ENCODE measurements at places on chromosomes 3 and 15. TPM values are rescaled to one million over a fixed set of nuclear protein-coding genes. Genes with fewer than 3 reads are reported as not detected.

DNA sequence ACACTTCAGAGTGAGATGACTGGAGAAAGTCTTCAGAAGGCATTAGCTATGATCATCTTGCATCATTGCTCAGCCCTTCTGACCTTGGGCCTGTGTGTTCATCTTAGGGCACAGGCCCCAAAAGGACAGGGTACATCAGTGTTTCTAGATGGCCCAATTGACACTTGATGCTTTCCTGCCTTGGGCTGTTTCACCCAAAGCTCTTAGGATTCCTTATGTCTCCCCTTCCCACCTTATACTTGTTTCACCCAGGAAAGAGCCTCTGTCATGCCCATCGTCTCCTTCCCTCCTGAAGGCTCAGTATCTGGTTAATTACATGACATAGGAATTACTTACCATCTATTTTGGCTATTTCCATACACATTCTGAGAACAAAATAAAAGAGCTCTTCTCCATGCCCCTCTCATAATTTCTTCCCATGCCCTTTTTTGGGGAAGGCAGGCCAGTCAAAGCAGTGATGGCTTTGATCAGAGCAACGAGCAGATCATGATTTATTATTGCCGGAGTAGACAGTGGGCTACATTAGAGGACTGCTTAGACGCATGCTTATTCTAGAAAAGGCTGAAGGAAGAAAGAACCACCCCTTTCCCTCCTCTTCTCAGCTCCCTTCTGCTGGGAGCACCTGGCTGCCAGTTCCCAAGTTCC lies 72.9 kb downstream of the GHSR start:
- H3K27ac ChIP-seq: no peak overlapping the region
- no peak for DNase-seq
- H3K4me3 ChIP-seq: no peak overlapping the region
- H3K4me1 ChIP-seq: peaks cover 9% of the 10 kb centered on the region
- H3K36me3 ChIP-seq: peaks cover 28% of the 10 kb centered on the region

Gene CA12
- 25.7 TPM for total RNA-seq

Gene PLSCR5
- total RNA-seq: not detected

Gene SLC27A2
- total RNA-seq: 3.9 TPM
